Fibroblast of upper back skin (primary cell): ENCODE measurements at places on chromosomes 2 and 18.
A peak's percentile ranks its signal among the peaks of the same experiment; 100 is the strongest.

DNA sequence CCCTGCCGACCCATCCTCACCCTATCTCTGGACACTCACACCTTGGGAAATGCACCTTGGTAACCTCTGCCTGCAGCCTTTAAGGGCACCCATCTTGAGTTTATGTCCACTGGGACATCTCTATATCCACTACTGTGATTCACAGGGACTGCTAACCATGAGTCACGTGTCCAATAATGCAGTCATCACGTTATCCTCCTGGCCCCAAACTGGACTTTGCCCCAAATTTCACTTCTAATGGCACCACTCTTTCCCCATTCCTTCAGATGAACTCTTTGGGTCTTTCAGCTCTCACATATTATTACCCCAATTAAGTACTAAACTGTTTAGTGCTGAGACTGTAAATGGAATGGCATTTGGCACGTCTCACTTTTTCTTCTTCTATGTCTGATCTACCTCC is 71.2 kb upstream of the TMEM200C start:
- DNase-seq, result no peak

GRCh38 chr2:9821805-9822445 is 21.3 kb upstream of the TAF1B start:
- DNase-seq, result no peak

DNA sequence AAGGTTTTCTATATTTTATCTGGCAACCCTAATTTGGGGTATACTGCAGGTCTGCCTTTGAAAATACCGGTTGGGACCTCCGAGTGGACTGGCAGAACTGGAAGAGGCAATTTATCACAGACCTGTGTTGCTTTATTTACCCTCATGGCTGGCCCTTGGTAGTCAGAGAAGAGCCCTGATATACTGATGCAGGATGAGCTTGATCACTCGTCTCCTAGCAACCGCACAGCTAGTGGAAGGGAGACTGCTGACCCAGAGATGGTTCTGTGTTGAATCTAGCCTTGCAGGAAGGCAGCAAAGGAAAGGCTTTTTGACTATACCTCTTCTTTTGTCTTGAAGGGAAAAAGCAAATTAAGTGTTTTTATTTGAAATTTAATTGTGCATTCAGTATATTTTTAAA is 154.7 kb downstream of the EML6 start:
- DNase-seq, result no peak

- DNase-seq, result no peak
Observed at GRCh38 chr2:203873921-203874631, 6.5 kb downstream of the CTLA4 start.

DNA sequence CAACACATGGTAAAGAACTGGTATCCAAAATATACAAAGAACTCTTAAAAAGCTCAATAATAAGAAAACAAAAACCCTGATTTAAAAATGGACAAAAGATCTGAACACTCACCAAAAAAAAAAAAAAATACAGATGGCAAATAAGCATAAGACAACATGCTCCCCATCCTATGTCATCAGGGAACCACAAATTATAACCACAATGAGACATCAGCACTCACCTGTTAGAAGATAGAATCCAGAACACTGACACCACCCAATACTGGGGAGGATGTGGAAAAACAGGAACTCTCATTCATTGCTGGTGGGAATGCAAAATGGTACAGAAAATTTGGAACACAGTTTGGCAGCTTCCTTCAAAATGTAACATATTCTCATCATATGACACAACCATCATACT is 66.7 kb downstream of the TMX3 start:
- no peak for DNase-seq

- no peak for DNase-seq
Observed at GRCh38 chr2:31896293-31896692, 114.5 kb downstream of the MEMO1 start.

- DNase-seq, result no peak
Observed at GRCh38 chr2:20195431-20196033, 29.4 kb downstream of the SDC1 start.

- no peak for DNase-seq
Observed at GRCh38 chr18:7370802-7371201, 139.9 kb downstream of the LRRC30 start.

DNA sequence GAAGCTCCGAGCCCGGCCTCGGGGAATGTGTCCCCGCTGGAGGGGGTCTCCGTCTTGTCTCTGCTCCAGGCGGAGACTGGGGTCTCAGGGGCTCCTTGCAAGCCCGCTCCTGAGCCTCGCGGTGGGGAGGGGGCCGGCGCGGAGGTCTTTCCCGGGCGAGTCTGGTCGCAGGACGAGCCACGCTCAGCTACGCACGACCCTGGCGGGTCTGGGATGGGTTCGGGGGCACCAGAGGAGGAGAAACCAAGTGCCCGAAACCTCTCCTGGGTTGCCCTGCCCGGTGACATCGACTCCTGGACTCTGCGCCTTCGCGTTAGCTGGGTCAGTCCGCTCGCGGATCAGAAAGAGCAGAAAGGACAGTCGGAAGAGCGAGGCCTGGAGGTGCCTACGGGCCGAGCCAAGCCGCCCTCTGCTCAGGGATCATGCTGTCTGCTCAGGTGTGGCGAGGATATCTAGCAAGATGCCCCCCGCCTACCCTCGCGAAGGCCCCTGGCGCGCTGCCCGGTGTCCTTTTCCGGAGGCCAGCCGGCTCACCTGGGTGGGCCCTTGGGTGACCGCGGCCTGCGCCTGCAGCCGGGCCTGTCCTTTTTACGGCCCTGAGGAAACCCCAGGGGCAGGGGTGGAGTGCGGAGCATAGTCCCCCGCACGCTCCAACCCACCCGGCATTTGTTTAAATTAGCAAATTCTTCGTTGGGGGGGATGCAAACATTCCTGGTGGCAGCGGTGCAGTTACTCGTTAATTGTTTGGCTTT is 58.7 kb downstream of the SNORC start:
- no peak for DNase-seq

GRCh38 chr2:8144785-8145184 is 537.1 kb upstream of the ID2 start:
- DNase-seq, result peak; percentile 94

DNA sequence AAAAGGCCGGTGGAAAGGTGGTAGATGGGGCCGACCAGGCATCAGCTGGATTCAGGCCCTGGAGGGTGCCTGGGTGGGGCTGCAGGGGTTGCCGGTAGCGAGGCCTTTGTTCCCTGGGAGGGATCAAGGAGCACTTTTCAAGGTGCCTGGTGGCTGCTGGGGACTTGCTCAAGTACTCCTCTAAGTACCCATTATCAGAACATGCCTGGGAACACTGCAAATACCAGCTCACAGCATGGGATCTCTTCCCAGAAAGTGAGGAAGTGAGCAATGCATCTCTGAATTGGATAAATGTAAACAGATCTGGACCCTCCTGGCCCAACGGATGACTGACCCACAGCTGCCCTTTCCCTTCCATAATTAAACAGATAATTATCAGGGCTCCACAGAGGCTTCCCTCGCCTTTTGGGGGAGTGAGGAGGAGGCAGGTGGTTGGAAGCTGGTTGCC is 210.5 kb downstream of the SH3RF3 start:
- DNase-seq, result peak; percentile 61

GRCh38 chr18:36912887-36913286 is 84.0 kb downstream of the KIAA1328 start:
- no peak for DNase-seq
